ENCODE measurements at places on chromosomes 13 and 19. TPM values are rescaled to one million over a fixed set of nuclear protein-coding genes. Genes with fewer than 3 reads are reported as not detected.
A peak's percentile ranks its signal among the peaks of the same experiment; 100 is the strongest.

The WTIP gene
- total RNA-seq: 0.99 TPM

The LTBP4 gene
- 75.9 TPM for total RNA-seq

The RFXAP gene
- 20.9 TPM for total RNA-seq

GRCh38 chr13:37656247-37656940, 57.8 kb upstream of the POSTN start:
- DNase-seq: no peak

- no peak for DNase-seq
Measured at GRCh38 chr13:58085274-58085673, 453.7 kb downstream of the PCDH17 start.

GRCh38 chr19:13099073-13099999, 3.3 kb downstream of the LYL1 start:
- DNase-seq: peak; percentile 87

DNA sequence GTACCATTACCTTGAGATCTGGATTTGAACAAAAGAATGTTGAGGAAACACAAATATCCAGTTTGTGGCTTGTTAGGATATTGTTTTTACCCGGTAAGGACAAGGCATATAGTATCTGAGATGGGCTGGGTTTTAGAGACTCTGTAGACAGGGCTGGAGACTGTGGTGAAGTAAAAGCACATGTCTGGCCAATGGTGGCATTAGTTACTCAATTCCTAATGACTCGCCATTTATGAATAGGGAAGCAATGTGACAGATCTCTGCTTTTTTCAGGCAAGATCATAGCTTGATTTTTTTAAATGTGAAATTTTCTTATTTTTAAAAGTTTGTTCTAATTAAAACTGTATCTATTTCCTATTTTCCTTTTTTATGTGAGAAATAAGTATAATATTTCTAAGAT, 371.1 kb upstream of the SPRY2 start:
- DNase-seq: no peak

DNA sequence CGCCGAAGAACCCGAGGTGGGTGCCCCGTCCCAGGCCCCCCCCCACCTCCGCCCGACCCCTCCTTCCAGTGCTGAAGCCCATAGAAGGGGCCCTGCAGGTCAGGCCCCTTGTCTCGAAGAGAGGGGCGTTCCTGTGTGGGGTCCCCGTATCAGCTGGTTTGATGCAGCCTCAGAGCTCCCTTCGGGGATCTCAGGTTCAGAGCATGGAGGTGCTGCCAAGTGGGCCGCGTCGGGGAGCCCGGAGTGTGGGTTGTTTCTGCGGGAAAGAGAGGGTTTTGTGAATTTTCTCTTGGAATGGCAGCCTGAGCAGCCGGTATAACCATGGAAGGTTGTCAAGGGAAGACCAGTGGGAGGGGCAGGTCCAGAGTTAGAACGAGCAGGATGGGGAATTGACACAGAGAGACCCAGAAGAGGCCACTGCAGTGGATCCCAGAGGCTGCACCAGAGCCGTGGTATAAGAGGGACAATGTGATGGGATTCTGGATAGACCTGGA, 384 bp downstream of the TRAPPC2B start:
- DNase-seq: no peak

- no peak for DNase-seq
Measured at GRCh38 chr19:7113233-7113632, 43.7 kb downstream of the ZNF557 start.

DNA sequence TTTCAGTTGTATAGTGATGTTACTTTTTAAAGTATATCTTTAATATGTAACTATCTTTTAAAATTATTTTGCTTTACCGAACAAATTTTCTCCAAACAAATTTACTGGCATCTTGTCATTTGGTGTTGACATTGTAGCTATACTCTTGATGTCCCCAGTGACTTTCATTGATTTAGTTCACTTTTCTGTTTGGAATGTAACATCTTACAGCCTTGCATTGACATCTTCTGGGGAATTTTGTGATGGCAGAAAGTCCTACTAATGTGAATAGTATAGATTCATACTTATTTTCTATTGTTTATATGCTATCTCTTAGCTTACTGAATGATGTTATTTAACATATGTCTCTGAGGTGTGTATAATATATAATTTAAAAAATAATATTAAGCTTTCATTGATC, 800.9 kb upstream of the ATXN8OS start:
- no peak for DNase-seq
